Stimulated activated CD8-positive, alpha-beta memory T cell treated with anti-CD3 and anti-CD28 coated beads, Interleukin-4, amount 100 ng/mL, for 1 hour (primary cell): ENCODE measurements at places on chromosomes 5 and 9.

DNA sequence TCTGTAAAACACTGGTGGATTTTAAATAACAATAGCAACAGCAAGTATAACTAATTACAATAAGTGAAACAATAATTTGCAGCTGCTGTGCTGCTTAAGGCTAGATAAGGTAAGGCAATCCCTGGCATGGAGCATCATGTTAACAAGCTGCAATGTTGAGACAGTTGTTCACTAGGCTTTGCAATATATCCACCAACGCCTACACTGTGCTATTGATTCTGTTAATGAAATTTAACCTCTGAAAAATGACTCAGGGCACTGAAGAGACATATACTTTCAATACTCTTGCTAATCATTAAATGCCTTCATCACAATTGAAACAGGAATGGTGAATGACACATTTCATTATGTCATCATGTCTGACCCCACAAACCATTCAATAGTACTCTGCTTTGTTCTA lies 255.0 kb downstream of the EFNA5 start:
- no peak for DNase-seq

GRCh38 chr5:58496488-58496887 lies 5.3 kb downstream of the GAPT start:
- no peak for DNase-seq

DNA sequence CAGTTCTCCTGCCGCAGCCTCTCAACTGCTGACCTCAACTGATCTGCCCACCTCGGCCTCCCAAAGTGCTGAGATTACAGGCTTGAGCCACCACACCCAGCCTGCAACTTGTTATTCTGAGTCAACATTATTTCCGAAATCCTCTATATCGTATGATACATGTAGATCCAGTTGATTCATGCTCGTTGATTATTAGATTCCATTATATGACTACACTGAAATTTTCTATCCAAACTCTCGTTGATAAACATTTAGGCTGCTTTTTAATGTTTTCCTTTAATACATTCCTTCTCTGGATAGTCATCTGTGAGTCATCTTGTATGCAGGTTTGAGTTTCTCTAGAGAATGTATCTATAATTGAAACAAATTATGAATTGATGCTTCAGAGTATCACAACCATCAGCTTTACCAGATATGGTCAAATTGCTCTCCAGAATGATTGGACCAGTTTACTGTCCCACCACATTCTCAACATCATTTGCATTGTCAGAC lies 4.1 kb downstream of the CDK7 start:
- no peak for DNase-seq

DNA sequence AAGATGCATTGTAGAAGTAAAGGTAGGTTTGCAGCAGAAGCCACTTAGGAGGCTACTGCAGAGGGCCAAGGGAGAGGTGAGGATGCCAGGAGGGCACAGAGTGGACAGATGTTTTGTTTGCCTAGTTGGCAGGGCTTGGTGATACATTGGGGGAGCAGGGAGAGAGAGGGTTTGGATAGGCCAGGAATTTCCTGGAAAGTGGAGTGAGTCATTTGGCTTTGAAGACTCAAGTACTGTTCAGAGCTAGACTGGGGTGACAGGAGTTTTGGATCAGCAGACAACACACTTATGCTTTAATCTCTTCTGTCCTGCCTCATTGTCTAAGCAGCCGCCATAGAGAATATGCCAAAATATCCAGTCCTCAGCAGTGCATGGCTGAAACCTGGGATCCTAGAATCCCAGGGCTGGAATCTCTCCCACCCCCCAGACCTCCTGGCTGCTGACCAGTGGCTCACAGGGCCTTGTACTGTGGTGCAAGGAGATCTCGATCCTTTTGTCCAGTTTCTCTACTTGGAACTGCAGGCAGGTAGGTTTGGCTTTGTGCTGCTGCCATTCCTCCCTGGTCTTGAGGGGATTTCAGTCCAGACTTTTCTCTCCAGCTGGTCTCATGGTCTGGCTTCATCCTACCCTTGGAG lies 11.0 kb downstream of the TMEM268 start:
- no peak for DNase-seq

DNA sequence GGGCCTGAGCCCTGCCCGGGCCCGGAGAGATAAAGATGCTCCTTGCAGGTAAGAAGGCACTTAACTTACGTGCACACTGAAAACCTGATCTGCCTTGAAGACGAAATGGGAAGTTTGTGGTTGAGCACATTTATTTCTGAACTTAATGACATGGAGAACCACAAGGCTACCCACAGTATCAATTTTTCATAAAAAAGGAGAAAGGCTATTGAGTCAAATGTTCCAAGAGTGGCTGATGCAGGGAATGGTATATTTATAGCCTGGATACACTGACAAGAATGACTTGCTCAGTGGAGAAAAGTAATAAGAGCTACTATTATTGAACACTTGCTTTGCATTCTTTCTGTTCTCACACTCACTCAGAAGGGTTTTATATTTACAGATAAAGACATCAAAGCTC lies 419.3 kb downstream of the ACTL7B start:
- no peak for DNase-seq

DNA sequence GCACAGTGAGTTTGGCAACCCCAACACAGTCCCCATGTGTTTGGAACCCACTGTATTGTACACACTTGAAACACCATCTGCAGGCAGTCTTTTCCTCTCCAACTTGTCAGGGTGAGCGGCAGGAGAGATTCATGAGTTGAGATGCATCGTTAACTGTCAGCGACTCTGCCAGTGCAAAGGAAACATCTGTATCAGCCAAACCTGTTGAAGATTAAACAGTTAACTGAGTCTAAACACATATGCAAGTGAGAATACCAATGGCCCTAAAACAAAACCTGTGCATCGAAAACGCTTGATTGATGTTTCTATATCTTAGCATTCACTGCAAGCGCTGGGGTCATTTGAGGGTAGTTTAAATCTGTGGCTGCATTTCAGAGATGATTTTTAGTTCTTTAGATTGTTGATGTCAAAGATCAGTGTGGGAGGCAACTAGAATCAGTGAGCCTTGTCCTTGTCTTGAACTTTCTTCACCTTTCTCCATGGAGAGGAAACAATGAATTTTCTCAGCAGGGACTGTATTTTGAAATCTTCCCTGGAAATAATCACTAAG lies 41.3 kb upstream of the PAM start:
- DNase-seq = no peak

GRCh38 chr9:7375013-7375511 lies 424.5 kb downstream of the DMAC1 start:
- DNase-seq = no peak
